ENCODE measurements at places on chromosomes 5 and 9. TPM values are rescaled to one million over a fixed set of nuclear protein-coding genes. Genes with fewer than 3 reads are reported as not detected.

- H3K27ac ChIP-seq, result no peak overlapping the region
- no peak for DNase-seq
- H3K4me3 ChIP-seq, result no peak overlapping the region
- peaks cover 3% of the 10 kb centered on the region for H3K27me3 ChIP-seq
- no peaks in the 10 kb centered on the region for H3K4me1 ChIP-seq
- no peaks in the 10 kb centered on the region for H3K36me3 ChIP-seq
These were observed 64.1 kb downstream of the PDE4D start for GRCh38 chr5:59829386-59829785.

- DNase-seq, result no peak
- no peaks in the 10 kb centered on the region for H3K36me3 ChIP-seq
- no peak overlapping the region for H3K27ac ChIP-seq
- no peak overlapping the region for H3K4me3 ChIP-seq
- H3K27me3 ChIP-seq, result peaks cover 25% of the 10 kb centered on the region
These were observed 558.0 kb downstream of the PDE4D start for GRCh38 chr5:59335544-59335943.

GRCh38 chr5:100165309-100165708 lies 369.9 kb upstream of the FAM174A start:
- peaks cover 2% of the 10 kb centered on the region for H3K4me1 ChIP-seq
- H3K4me3 ChIP-seq, result no peak overlapping the region
- H3K27ac ChIP-seq, result no peak overlapping the region
- no peaks in the 10 kb centered on the region for H3K27me3 ChIP-seq
- no peak for DNase-seq

DNA sequence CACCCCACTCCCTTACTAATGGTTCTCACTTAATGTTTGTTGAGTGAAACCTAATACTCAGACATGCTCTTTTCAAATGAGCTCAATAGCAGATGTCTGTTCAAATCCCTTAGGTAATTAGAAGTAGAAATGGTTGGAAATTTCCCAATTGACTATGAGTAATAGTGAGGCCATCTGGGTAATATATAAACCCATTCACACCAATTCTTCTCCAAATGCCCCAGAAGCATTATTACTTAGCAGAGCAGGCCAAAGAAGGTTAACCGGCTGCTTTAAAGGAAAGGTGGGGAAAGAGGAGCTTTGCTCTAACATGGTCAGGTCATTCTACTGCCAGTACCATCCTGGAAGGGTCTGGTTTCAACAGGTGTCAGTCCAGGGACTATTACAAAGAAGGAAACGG lies 119.5 kb upstream of the MTAP start:
- H3K27ac ChIP-seq, result no peak overlapping the region
- H3K36me3 ChIP-seq, result no peaks in the 10 kb centered on the region
- no peak overlapping the region for H3K4me3 ChIP-seq
- no peak for DNase-seq

Gene CAMK4
- total RNA-seq, result 59.5 TPM

Gene TIMD4
- 2.4 TPM for total RNA-seq

- H3K27ac ChIP-seq, result no peak overlapping the region
- no peak for DNase-seq
- H3K27me3 ChIP-seq, result no peaks in the 10 kb centered on the region
- H3K36me3 ChIP-seq, result no peaks in the 10 kb centered on the region
These were observed 47.7 kb upstream of the RASGRF2 start for GRCh38 chr5:80912479-80912878.

- DNase-seq, result no peak
- peaks cover 38% of the 10 kb centered on the region for H3K4me1 ChIP-seq
- H3K27me3 ChIP-seq, result no peaks in the 10 kb centered on the region
- no peak overlapping the region for H3K4me3 ChIP-seq
- peaks cover 72% of the 10 kb centered on the region for H3K36me3 ChIP-seq
These were observed 7.7 kb downstream of the ERMP1 start for GRCh38 chr9:5825223-5825622.

Gene CCL28
- total RNA-seq, result 12.2 TPM

Gene BSPRY
- total RNA-seq, result 7.1 TPM

Gene SPAG8
- 2.2 TPM for total RNA-seq

GRCh38 chr5:3615217-3615616 lies 19.6 kb downstream of the IRX1 start:
- no peak overlapping the region for H3K27ac ChIP-seq
- no peaks in the 10 kb centered on the region for H3K27me3 ChIP-seq
- DNase-seq, result no peak
- H3K36me3 ChIP-seq, result no peaks in the 10 kb centered on the region
- no peak overlapping the region for H3K4me3 ChIP-seq

Gene C5orf58
- not detected for total RNA-seq

- DNase-seq, result peak; percentile 31
- H3K27ac ChIP-seq, result peak overlapping the region; percentile 63
- no peaks in the 10 kb centered on the region for H3K36me3 ChIP-seq
- H3K4me1 ChIP-seq, result peaks cover 18% of the 10 kb centered on the region
- peaks cover 55% of the 10 kb centered on the region for H3K27me3 ChIP-seq
- peak overlapping the region; percentile 80 for H3K4me3 ChIP-seq
These were observed 809 bp downstream of the SLC44A1 start for GRCh38 chr9:105245029-105245890.

DNA sequence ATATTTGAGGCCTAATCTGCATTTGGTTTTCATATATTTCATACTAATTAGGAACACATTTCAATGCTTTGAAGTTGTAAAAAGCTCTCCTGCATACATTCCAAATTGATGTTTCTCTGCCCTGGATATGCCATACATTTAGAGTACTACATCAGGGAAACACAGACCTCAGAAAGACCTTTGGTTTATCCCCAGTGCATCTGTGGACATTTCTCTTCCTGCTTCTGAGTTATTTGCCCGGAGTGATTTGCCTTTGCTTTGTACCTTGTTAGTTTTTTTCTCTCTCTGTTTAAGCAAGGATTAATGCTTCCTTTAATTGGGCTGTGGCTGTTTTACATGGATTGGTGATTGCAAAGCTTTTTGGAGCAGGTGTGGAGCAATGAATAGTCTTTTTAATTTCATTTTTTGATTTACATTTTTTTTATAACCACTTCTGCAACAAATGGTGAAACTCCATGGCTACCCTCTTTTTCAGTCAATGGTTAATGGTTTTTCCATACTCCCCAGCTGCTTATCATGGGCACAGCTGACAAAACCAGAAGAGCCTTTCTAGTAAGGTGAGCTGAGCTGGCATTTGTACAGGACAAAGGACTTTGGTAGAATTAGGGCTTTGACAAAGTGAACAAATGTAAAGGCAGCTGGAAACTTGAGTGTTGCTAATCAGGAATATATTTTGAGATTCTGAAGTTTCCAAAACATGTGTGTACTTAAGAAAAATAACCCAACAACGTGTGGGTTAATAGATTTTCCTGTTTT lies 54.2 kb downstream of the ZSWIM6 start:
- H3K4me3 ChIP-seq, result no peak overlapping the region
- no peak for DNase-seq
- H3K27ac ChIP-seq, result no peak overlapping the region
- H3K27me3 ChIP-seq, result no peaks in the 10 kb centered on the region

- no peak overlapping the region for H3K4me3 ChIP-seq
- no peak for DNase-seq
- H3K27ac ChIP-seq, result no peak overlapping the region
- H3K4me1 ChIP-seq, result no peaks in the 10 kb centered on the region
- H3K36me3 ChIP-seq, result no peaks in the 10 kb centered on the region
These were observed 323.4 kb downstream of the NR2F1-AS1 start for GRCh38 chr5:93257616-93258015.

DNA sequence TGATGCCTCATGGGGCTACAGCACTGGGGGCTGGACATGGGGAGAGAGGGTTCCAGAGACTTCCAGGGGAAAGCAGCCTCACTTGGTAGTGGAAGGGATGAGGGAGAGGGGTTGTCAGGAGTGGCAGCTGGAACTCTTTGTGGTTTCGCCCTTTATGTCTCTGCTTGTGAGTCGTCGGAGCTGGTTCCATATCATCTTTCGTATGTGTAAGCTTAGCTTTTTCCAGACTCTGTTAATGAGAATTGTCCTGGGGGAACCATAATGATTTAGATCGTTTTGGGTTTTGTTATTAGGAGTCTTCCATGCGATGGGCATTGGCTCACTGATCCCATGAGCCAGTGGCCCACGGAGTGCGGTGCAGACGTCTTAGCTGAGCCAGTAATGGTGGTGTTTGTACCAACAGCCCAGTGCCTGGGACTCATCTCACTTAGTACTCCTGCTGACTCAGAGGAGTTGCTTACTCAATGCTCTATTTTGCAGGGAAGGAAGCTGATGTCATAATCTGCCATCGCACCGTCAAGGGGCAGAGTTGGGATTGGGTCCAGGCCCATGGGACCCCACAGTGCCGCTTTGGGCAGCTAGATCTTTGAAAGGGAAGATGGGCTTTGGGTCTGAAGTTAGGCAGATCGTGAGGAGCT lies 48.5 kb downstream of the NEK6 start:
- H3K27ac ChIP-seq, result no peak overlapping the region
- H3K4me3 ChIP-seq, result no peak overlapping the region
- no peaks in the 10 kb centered on the region for H3K27me3 ChIP-seq

Gene SHOC1
- not detected for total RNA-seq

Gene ARL14EPL
- not detected for total RNA-seq

GRCh38 chr9:127686461-127687393 lies 20.1 kb upstream of the CFAP157 start:
- H3K36me3 ChIP-seq, result no peaks in the 10 kb centered on the region
- DNase-seq, result no peak
- H3K27me3 ChIP-seq, result no peaks in the 10 kb centered on the region
- H3K27ac ChIP-seq, result no peak overlapping the region
- H3K4me3 ChIP-seq, result no peak overlapping the region

- no peak for DNase-seq
- no peak overlapping the region for H3K4me3 ChIP-seq
- H3K27me3 ChIP-seq, result no peaks in the 10 kb centered on the region
- peaks cover 34% of the 10 kb centered on the region for H3K4me1 ChIP-seq
- no peak overlapping the region for H3K27ac ChIP-seq
- H3K36me3 ChIP-seq, result peaks cover 6% of the 10 kb centered on the region
These were observed 199.0 kb downstream of the ARHGAP26 start for GRCh38 chr5:142969186-142969585.

DNA sequence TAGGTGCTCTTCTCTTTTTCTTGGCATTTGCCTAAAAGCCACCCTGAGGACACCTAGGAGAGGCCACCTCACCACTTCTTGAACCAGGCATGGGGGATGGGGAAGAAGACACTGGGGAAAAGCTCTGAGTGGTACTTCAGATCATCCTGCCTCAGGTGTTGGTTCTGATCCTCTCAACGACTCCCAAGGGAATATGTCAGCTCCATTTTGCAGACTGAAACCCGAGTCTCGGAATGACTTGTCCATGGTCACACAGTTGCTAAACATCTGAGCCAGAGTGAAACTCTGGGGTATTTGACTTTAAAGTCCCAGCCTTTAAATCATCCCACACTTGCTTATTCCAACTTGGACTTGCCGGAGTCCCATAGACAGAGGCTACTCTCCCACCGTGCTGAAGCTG lies 120.6 kb upstream of the GABRP start:
- H3K27ac ChIP-seq, result no peak overlapping the region
- peaks cover 14% of the 10 kb centered on the region for H3K27me3 ChIP-seq
- H3K4me1 ChIP-seq, result no peaks in the 10 kb centered on the region
- no peaks in the 10 kb centered on the region for H3K36me3 ChIP-seq
- DNase-seq, result no peak
- H3K4me3 ChIP-seq, result no peak overlapping the region

DNA sequence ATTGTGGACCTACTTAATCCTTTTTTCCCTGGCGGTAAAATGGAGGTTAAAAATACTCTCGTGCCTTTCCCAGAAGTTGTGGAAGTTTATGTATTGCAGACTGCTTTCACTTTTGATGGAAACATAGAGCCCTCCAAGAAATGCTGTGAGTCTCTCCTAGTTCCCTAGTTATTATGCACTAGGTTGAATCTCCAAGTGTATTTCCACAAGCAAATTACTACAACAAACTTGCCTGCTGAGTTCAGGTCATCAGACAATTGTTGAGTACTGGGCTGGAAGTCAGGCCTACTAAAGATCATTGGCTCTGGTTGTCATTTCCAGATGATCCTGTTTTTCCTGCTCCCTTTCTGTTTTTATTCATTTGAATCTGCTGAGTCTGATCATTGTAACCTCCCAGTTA lies 104.1 kb downstream of the CD180 start:
- H3K27ac ChIP-seq, result no peak overlapping the region
- H3K36me3 ChIP-seq, result peaks cover 15% of the 10 kb centered on the region
- H3K4me3 ChIP-seq, result no peak overlapping the region
- no peak for DNase-seq
- no peaks in the 10 kb centered on the region for H3K27me3 ChIP-seq

Gene EQTN
- total RNA-seq, result not detected

GRCh38 chr9:14231196-14231990 lies 82.5 kb downstream of the NFIB start:
- H3K4me3 ChIP-seq, result no peak overlapping the region
- H3K27me3 ChIP-seq, result no peaks in the 10 kb centered on the region
- H3K4me1 ChIP-seq, result no peaks in the 10 kb centered on the region
- no peak for DNase-seq
- H3K27ac ChIP-seq, result no peak overlapping the region
- H3K36me3 ChIP-seq, result no peaks in the 10 kb centered on the region

GRCh38 chr5:173148354-173148753 lies 4.0 kb downstream of the BNIP1 start:
- no peaks in the 10 kb centered on the region for H3K27me3 ChIP-seq
- no peak overlapping the region for H3K4me3 ChIP-seq
- H3K27ac ChIP-seq, result no peak overlapping the region
- no peak for DNase-seq
- H3K36me3 ChIP-seq, result peaks cover 27% of the 10 kb centered on the region

DNA sequence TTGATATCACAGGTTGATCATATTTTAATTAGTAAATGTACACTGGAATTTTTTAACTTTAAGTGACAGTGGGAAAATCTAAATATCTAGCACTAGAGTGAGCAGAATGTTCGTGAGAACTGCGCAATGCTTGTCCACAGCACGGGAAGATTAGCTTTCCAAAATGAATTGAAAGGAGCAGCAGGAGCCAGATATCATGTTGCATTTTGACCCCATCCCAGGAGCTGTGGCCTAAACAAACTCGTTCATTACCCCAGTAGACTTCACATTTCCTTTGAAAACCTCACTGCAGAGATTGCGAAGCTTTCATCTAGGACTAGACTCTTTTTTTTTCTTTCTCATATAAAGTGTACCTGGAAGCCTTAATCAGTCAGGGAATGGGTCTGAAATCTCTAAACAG lies 525.8 kb downstream of the CTNND2 start:
- no peaks in the 10 kb centered on the region for H3K36me3 ChIP-seq
- no peaks in the 10 kb centered on the region for H3K4me1 ChIP-seq
- peaks cover 9% of the 10 kb centered on the region for H3K27me3 ChIP-seq
- no peak for DNase-seq
